ENCODE measurements at places on chromosomes 1 and 21. TPM values are rescaled to one million over a fixed set of nuclear protein-coding genes. Genes with fewer than 3 reads are reported as not detected.

DNA sequence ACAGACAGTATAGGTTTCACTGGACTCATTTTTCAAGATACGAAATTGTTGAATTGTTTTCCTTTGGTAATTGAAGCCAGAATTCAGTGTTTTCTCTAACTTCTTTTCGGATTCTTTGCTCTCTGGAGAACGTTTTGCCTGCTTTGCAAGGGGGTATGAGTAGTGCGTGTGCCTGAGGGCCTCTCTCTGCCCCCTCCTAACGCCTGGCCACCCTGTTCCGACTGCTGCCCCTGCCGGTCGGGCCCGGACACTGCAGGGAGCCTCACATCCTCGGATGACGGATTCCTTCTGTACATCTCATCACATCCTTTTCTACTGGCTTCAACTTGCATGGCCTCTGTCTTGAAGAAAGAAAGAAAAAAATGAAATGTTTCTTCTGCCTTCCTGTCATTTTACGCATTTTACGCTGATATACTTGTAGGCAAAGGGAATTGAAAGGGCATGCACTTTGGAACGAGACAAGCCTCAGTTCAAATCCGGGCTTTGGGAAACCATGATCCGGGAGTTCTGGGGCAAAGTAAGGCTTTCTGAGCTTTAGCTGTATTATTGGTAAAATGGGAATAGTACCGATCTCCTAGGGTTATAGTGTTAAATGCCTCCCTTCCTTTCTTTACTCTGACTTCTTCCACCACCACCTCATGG is 65.1 kb downstream of the DISC1 start:
- peak; percentile 62 for DNase-seq

DNA sequence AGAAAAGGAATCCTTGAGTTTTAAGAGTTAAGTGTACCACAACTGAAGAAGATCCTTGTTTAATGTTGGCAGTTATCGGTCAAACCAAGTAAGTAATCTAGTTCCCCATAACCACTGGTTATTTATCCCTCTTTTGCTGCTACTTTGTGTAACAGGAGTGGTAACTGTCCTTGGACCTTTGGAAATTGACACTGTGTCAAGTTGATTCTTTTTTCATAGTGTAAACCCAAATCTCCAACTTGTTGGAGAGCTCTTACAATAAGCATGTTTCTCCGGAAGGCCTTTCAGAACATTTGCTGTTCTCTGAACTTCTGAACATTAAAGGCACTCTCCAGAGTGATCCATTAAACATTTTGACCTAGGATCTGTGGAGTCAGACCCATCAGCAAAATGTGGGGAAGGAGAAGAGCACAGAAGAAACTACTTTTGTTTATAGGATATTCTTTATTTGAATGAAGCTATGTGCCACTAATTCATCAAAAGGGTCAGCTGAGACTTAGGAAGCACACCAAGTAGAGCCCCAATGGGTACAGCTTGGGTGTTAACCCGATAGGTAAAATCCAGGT is 3.9 kb downstream of the AHCYL1 start:
- DNase-seq: no peak

DNA sequence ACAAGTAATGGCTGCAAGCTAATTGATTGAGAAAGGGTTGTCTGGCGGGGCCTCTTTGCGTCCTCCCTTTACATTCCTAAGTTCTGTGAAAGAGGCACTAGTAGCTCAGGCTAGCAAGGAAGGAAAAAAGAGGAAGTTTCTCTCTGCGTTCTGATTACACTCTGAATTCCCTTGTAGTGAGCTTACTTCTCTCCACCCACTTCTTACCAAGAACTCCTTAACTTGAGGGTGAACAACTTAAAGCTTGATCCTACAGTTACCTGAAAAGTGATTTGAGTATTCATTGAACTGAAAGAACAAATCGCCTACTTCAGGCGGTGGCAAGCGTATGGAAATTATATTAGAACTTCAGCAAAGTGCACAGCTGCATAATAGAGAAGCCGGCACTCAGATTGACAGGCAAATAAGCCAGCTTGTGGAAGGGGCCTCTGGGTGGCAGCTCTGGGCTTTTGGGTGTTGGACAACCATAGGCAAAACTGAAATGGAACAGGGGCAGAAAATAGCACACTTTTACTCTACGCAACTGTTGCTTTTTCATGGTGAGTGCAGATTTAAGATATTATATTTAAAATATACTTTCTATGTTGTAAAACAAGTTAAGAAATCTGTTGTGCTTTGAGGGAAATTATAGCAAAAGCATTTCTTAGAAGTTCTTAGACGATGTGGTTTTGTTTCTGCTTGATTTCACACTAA is 464.5 kb downstream of the USP25 start:
- peak; percentile 93 for DNase-seq

GRCh38 chr1:33569331-33569730 is 96.9 kb downstream of the ZSCAN20 start:
- no peak for DNase-seq

The NFASC gene
- 16.5 TPM for total RNA-seq

DNA sequence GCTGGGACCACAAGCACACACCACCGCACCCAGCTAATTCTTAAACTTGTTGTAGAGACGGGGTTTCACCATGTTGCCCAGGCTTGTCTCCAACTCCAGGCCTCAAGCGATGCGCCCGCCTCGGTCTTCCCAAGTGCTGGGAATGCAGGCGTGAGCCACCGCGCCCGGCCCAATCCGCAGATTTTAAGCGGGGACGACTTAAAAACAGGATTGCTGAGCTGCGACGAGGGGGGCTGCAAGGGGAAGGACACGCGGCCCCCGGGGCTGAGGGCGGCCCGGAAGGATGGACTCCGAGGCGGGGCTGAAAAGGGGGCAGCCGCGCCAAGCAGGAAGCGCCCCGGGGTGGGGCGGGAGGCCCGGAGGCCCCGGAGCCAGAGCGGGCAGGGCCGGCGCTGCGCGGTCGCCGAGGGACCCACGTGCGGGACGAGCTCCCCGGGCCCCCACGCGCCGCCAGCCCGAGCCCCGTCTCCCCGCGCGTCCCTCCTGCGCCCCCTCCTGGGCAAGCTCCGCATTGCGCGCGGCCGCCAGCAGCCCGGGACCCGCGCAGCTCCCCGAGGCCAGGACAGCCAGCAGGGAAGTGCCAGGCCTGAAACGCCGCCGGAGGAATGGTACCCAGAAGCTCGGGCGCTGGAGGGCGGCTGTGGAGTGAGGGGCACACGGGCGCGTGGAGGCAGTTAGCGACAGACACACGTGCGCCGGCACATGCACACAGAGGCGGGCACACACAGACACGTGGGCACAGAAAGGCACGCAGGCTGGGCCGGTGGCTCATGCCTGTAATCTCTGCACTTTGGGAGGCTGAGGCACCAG is 5.5 kb upstream of the PRKCZ start:
- DNase-seq: peak; percentile 18

DNA sequence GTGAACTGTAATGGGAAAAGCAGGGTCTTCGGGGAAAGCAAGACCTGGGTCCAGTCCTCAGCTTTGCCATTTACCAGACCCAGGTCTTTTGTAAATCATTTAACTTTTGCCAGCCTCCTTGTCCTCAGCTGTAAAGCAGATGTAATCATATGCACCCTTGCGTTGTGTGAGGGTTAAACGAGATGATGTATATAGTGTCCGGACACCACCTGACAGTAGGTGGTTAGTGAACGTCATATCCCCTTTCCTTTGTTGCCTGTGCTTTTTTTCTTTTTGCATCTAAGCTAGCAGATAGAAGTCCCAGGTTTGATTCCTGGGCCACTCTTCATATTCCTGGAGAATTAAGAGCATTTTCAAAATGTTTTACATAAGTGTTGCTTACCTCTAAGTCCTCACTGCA is 28.5 kb downstream of the IL12RB2 start:
- no peak for DNase-seq

- no peak for DNase-seq
Measured at GRCh38 chr1:54609301-54609921, 13.9 kb downstream of the FAM151A start.

GRCh38 chr1:15322648-15323350 is 75.8 kb downstream of the FHAD1 start:
- DNase-seq: no peak

Measured in fibroblast of lung (primary cell).